NCI-H187 (cell line): ENCODE measurements at places on chromosomes 4 and X.

- no peak for DNase-seq
Measured at GRCh38 chr4:124974152-124974551, 261.6 kb upstream of the ANKRD50 start.

DNA sequence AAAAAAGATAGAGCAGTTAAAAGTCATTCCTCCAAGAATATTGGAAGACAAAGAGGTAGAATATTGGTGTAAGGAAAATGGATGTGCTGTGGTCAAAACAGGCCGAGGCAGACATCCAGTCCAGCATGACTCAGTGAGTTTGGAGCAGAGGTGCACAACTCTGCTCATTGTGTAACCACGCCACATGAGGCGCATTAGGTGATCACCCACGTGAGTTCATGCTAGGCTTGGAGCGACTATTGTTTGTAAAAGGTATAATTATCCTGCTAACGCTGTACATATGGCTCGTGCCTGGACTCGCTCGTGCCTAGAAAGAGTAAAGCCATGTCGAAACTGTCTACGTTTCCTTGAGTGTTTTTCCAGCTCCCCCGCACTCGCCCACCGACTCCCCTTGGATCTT, 23.9 kb downstream of the C4orf54 start:
- no peak for DNase-seq

DNA sequence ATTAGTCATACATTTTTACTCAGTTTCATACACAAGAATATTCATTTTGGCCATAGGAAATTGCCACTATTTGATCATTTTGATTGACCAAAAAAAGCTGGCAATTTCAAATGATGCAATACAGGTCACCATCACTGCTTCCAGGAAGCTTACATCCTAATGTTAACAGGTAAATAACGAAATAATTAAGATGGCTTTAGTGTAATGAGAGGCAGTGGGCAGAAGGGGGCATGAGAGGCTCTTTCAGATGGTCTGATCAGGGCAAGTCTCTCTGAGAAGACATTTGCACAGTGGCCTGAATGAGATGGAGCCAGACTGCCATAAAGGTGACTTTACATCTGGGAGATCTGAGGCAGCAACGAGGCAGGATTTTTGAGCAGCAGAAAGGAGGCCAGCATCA, 170.7 kb downstream of the SLIT2 start:
- DNase-seq: peak; percentile 16

DNA sequence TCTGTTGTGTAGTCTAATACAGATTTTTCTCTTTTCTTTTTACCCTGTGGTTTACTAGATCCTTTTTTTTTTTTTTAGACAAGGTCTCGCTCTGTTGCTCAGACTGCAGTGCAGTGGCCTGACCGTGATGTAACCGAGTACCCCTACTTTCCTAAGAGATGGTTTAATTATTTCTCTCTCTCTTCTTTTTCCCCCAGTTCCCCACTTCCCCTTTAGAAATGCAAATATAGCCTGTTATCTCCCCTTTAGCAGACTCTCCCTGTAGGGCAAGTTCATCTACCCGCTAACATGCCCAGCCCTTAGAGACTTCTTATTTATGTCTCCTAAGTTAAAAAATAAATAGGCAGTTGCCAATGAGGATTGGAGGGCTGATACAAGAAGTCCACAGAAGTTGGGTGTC, 4.5 kb downstream of the SNX25 start:
- DNase-seq: no peak

- no peak for DNase-seq
Measured at GRCh38 chr4:336099-336892, 1.3 kb upstream of the ZNF141 start.

DNA sequence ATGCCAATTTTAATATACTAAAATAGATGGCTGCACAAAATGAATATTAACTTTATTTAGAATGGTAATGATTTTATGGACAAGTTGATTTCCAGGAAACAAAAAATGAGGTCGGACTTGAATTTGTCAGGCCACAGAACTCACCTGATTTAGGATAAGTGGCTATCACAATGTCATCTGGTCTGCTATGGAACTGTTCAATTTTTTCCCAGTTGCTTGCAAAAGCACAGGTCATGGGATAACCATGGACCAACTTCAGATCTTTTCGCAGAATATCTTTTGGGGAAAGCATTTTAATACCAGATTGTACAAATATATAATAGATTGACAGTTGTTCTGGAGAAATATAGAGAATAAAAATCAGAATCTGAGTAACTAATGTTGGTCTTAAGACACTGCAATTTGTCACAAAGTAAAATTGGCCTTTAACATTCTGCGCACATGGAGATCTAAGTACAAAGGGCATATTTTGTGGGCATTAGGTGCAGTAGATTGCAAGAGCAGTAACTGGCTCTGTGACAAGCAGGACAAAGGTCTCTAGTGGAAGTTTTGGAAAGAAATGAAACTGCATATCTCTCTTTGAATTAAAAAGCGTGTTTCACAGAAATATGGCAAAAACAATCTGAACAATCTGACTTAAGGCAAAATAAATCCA, 5.4 kb downstream of the SULT1B1 start:
- DNase-seq: no peak

GRCh38 chr4:142124874-142125273, 488.5 kb downstream of the IL15 start:
- DNase-seq: no peak

DNA sequence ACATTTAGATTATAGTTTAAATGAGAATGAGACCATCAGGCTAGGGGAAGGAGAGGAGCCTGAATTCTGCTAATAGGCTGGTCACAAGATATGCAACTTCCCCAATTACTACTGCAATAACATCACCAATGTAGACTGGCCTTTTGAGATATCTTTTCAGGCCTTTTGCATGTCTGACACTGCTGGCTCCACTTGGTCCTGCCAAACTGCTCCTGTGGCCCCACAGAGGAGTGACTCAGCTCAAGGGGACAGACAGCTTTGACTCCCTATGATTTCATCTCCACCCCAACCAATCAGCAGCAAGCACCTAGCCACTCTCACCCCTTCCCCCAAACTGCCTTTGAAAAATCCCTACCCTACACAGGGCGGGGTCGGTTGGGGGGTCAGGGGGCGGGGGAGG, 22.8 kb downstream of the GPRIN3 start:
- no peak for DNase-seq

DNA sequence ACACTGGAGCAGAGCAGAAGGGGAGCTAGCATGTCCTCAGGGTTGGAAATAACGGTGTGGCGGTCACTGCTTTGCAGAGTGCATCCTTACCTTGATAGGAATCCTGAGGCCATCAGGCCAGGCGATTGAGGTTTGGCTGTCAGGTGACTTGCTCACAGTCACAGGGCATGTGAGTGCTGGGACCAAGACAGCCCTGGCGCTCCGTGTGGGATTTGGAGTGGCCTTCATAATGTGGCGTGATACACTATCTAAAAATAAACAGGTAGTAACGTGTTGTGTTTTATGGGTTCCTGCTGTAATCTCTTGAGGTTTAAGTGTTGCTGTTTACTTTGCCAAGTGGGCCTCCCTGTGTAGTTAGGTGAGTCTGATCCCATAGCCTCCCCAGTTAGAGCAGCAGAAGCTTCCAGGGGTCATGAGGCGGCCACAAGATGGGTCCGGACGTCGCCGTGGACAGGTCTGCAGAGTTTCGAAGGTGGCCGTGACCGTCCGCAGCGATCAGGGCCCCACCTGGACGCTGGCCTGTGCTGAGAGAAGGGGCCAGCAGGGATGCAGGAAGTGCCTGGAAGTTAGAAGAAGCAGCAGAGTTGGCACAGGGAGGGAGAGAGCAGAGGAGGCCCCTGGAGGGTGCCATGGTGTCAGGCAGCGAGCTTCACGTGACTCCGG, 27.7 kb downstream of the RGS12 start:
- DNase-seq: peak; percentile 41

- no peak for DNase-seq
Measured at GRCh38 chrX:134909261-134909660, 81.5 kb upstream of the SMIM10 start.

DNA sequence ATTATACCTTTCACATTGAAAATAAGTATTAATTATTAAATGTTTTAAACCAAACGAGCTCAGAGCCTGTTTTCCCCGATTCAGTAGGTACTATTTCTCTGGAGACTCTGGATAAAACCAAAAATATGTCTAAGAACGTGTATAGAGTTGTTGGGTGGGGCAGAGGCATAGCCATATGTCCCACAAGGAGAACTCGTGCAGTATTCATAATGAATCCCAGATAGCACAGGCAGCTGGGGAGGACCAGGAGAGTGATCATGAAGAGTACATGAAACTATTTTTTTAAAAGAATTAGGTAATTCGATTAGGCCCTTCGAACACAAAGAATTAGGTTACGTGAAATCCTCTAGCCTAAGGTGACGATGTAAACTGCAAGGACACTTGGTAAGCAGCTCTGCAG, 76.1 kb downstream of the CLDN22 start:
- DNase-seq: no peak

GRCh38 chr4:130563185-130563888, 1467.4 kb downstream of the C4orf33 start:
- DNase-seq: peak; percentile 2

- DNase-seq: no peak
Measured at GRCh38 chrX:51737091-51737490, 6.2 kb upstream of the GSPT2 start.

GRCh38 chr4:42152507-42153504, at the start of gene BEND4:
Gene BEND4 (minus strand): TSS chr4:42152655. CDS start chr4:42152143, 512 bp downstream.
- DNase-seq: no peak

- DNase-seq: no peak
Measured at GRCh38 chrX:49067285-49068120, 6.3 kb downstream of the PRAF2 start.

GRCh38 chr4:147610686-147611085, 6.5 kb upstream of the TMEM184C start:
- DNase-seq: no peak

DNA sequence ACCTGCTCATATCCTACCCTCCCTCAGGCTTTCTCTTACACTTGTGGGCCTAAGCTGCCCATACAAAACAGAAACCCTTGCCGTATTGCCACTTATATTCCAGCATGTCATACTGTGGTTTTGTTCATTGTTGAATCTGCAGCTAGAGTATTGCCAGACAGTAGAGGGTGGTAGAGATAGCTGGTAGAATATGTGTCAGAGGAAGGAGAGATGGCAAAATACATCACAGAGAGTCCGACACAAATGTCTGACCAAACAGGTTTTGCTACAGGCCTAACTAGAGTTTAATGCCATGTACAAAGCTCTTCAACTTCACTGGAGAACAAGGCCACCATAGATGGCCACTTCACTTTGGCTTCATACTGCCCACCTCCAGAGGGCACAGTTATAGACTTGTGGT, 160.1 kb downstream of the EFHC2 start:
- DNase-seq: no peak
